Activated naive CD4-positive, alpha-beta T cell treated with anti-CD3 and anti-CD28 coated beads for 36 hours (primary cell): ENCODE measurements at places on chromosomes 6 and 20. TPM values are rescaled to one million over a fixed set of nuclear protein-coding genes. Genes with fewer than 3 reads are reported as not detected.

The TDRD6 gene
- not detected for total RNA-seq

The PRDM1 gene
- 4.0 TPM for total RNA-seq

DNA sequence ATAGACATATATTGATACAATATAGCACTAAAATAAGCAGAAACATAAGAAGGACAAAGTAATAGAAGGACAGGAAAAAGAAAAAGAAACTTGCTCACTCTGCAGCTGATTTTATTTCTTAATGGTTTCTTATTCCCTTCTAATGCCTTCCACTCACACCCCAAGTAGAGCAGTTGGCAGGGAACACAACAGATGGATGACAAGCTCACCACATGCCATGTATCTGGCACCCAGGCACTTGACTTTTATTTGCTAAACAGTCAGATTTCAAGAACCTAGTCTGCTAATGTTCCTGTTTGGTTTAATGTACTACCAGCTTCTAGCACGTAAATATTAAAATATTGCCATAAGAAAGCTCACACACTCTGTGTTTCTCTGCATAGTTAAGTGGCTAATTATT, 87.1 kb downstream of the COL19A1 start:
- no peak for DNase-seq

The TFAP2C gene
- total RNA-seq = not detected

- DNase-seq = no peak
These were observed 88.4 kb downstream of the LAMP5 start for GRCh38 chr20:9602847-9603183.

The BPIFB4 gene
- total RNA-seq = not detected

The STX16 gene
- 127 TPM for total RNA-seq

- no peak for DNase-seq
These were observed 248.2 kb downstream of the KHDC1L start for GRCh38 chr6:72977114-72977513.
